CD4-positive, alpha-beta T cell treated with Interleukin-2 at 100 ng/mL for 4 hours (primary cell): ENCODE measurements at places on chromosomes 4 and X.

DNA sequence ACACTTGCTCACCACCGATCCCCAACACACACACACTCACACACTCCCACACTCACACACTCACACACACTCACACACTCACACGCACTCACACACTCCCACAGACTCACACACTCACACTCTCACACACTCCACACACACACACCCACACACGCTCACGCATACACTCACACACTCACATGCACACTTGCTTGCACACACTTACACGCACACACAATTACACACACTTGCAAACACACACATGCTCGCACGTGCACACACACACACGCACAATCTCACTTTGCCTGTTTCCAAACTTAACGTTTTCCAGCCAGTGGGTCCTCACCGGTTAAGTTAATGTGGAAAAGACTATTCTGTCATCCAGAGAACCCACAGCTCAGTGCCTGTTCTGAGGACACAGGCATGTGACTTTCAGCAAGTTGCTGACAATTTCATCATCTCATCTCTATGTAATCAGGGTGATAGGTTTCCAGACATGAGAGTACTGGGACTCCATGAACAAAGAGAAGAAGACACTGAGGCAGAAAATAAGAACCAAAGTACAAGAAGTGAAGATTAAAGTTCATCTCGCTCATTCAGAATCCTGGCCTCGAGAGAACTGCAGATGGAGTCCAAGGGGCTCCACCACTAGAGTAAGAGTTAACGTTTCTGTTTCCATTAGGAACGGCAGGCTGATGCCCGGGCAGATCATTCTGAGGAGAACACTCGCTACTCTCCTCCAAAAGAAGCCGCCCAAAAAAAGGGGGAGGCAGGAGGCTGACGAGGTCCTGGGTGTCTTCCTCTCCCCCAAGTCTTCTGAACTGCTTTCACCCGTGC is 153.2 kb upstream of the FRG1 start:
- DNase-seq = no peak

DNA sequence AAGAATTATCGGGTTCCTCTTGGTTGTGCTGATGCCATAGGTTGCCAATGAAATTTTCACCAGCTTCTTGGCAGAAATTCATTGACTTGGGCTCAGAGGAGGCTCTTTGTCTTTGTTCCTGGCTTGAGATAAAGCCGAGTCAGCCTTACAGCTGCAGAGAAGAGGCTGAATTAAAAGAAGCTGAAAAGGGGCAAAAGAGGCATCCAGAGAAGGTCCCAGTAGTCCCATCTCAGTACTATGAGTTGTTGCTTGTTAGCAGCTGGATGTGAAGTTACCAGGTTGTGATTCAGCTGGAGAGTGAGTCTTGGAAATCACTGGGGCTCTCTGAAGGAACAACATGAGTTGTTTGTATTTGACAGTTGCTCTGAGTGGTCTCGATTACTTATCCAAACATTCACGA is 59.7 kb downstream of the SMAD1 start:
- no peak for DNase-seq

GRCh38 chrX:130770615-130771014 is 132.4 kb downstream of the ENOX2 start:
- no peak for DNase-seq

GRCh38 chrX:41737065-41737464 is 13.1 kb downstream of the GPR82 start:
- peak; percentile 32 for DNase-seq

DNA sequence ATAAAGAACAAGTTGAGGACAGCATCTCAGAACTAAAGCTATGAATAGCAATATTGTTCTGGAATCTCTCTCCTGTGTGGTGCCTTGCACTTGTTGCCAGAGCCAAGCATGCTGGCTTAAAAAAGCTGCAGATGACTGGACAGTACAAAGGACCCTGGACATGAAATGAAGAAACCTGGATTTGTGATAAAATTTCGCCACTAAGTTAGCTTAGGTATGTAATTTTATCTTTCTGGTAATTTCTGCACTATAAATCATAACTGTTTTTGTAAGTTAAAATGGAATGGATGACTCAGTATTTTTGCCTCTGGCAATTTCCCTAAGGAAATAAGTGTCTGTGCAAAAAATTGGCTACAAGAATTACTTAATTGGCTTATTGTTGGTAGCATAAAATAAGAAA is 317.2 kb downstream of the CAMK2D start:
- no peak for DNase-seq

- DNase-seq = no peak
Observed at GRCh38 chr4:48112017-48112667, 21.9 kb downstream of the TXK start.

DNA sequence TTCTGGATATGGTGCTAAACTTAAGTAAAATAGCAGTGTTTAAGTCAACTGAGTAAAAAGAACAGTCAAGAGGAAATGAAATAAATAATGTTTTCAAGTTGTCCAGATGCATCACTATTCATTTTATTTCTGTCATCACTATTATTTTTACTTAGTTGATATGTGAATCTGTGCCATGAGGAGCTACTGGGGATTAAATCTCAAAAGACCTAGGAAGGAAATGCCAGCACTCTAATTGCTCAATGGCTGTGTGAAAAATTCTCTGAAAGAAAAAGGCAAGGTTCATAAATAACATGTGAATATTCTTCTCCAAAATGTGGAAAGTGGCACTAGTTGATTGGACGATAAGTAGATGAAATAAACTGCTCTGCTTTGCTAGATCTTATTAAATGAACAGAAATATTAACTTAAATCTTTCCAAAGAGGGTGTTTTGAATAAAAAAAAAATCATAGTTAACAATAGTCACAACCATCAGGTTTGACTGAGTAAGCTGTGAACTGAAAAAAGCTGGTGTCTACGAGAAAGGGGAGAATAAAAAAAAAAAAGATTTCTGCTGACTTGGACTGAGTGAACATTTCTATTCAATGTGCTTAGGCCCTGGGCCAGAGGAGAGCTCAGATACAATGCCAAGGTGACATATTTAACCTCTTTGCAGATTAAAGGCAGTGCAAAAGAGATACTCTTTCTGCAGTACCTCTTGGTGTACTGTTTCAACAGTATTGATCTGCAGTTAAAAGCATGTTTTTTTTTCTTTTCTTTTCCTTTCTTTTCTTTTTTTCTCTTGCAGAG is 1.6 kb downstream of the SPARCL1 start:
- no peak for DNase-seq

DNA sequence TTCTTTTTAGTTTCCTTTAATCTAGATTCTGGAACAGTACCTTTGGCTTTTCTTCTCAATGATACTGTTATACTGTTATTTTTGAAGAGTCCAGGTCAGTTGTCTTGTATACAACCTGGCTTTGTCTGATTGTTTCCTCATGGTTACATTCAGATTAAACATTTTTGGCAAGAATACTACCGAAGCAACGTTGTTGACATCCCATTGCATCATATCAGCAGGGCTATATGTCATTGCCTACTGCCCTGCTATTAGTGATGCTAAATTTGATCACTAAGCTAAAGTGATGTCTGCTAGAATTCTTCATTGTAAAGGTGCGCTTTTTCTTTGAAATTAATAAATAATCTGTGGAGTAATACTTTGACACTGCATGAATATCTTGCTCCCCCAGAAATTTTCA is 5.8 kb upstream of the ATP1B4 start:
- no peak for DNase-seq

- no peak for DNase-seq
Observed at GRCh38 chr4:39626261-39626660, 12.4 kb downstream of the SMIM14 start.

GRCh38 chr4:26163425-26164362 is 157.1 kb upstream of the RBPJ start:
- DNase-seq = no peak

- DNase-seq = no peak
Observed at GRCh38 chr4:81647388-81647787, 175.7 kb upstream of the RASGEF1B start.

- no peak for DNase-seq
Observed at GRCh38 chr4:150367326-150367725, 214.6 kb upstream of the MAB21L2 start.

DNA sequence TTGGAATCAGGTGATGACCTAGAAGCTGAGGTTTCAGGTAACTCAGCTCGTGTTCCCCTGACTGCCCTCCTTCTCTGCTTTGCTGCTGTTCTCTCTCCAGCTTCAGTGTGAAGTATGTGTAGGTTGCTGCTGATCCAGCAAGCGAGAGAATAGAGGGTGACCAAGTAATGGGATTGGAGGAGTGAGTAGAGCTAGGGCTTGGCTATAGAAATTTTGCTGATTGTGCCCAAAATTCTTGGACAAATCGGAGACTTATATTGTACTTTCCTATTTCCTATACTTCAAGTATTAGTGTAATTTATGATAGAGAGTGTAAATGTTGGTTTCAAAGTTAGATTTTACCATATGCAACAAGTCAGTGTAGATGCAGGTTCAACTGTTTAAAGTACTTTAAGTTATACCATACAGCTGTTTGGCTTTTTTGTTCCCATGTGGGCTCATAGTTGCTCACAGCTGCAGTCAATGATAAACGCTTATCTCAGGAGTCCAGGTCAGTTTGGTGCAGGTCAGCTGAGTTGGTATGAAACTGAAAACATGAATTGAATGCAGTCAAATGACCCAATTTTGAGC is 48.0 kb downstream of the RAPGEF2 start:
- no peak for DNase-seq

GRCh38 chr4:84677995-84678394 is 95.1 kb downstream of the CDS1 start:
- DNase-seq = no peak

DNA sequence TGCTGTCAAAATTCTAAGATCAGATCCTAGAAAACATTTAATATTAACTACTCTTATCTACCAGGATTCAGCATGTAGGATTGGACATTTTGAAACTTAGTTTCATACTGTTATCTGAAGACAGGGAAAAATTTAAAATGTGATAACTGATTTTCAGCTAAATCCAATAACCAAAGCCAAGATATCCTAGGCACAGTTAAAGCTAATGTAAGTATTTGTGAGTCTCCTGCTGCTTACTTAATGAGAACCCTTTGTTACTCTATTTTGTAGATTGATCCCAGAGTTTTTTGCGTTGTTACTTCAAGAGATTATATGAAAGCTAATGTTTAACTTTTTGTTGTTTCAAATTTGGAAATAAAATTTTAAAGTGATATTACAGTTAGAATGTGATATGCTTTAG is 2.0 kb downstream of the CPE start:
- DNase-seq = no peak

DNA sequence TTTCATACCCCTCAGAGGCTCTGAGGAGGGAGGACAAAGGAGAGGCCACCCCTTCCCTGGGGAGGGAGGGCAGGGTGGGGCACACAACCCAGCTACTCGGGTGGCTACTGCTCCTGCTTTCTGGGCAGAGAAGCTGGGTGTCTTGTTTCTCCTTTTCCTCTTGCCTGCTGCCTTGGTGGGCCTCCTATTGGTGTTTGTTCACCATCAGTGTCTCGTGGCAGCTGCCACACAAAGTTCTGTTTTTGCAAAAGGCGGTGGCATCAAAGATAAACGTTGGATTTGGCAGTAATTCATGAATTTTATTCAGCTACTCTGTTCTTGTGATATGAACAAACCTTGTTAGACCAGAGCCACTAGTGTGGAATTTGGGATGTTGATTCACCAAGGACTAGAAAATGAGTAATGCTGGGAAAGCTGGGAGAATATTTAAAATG is 153.0 kb upstream of the SCML1 start:
- no peak for DNase-seq

- no peak for DNase-seq
Observed at GRCh38 chr4:53536328-53536727, 55.0 kb downstream of the LNX1 start.

DNA sequence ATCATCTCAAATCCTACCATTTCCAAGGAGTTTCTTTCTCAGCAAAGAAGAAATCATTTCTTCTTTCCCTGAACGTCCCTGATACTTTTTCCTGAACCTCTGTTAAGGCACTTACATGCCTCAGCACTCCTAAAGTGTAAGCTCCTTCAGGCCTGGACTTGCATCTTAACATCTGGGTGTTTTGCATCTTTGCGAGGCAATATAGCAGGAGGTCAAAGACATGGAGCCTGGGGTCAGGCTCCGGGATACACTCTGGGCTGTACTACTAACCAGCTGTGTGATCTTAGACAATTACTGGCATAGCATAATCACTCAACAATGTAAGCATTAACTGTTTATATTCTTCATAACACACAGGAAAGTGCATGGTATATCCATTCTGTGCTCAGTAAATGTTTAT is 275.5 kb upstream of the BOD1L1 start:
- DNase-seq = no peak

- no peak for DNase-seq
Observed at GRCh38 chrX:18173494-18174180, 47.0 kb downstream of the BEND2 start.

GRCh38 chr4:57214654-57215411 is 104.6 kb upstream of the IGFBP7 start:
- no peak for DNase-seq

GRCh38 chr4:42309361-42310260 is 87.7 kb upstream of the SHISA3 start:
- DNase-seq = no peak

DNA sequence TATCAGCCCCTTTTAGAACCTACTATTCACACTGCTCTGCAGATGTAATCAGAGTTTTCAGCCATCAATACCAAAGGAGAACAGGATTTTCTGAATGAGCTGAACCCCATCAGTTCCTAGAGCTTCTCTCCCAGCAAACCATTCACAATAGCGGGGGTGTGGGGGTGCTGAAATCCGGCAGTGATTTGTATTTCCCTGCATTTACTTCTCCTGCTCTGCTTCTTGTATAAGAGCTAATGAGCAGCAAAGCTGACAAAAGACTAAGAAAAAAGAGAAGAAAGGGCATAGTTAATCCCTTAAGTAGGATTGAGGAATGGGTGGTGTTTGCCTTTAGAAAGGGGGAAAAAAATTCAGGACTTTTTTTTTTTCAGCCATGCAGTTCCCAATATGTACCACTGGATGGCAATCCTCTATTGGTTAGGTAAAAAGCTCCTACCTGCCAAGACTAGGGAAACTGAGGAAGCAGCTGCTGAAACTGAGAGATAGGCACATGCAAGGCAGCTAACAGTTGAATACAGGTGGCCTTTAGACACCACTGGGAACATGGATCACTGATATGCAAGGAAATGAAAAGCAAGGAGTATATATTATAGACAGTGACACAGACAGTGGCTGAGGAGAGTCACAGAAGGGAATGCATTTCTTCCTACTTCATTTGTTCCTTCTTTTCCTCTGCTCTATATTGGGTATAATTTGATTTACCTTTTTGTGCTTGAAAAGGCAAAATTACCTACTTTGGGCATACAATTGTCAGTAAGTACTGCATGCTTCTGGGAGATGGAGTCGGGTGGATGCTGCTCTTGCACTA is 217.9 kb downstream of the HS6ST2 start:
- no peak for DNase-seq

DNA sequence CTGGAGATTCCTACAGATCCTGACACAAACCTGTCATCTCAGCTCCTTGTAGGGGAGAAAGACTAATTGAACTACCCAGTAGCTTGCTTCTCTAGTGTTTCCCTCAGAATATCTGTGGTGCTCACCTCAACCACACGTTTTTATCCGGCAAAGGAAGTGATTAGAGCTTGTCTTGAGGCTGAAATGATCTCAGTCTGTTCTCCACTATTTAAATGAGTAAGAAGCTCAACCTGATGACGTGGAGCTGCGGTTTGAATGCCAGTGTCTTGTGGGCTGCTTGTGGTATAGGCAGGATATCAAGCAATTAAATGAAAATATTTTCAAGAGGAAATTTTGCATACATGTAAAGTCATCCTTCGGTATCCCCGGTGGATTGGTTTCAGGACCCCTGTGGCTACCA is 270.2 kb downstream of the TLL1 start:
- DNase-seq = peak; percentile 7
